ENCODE measurements at places on chromosomes 7 and 10.

DNA sequence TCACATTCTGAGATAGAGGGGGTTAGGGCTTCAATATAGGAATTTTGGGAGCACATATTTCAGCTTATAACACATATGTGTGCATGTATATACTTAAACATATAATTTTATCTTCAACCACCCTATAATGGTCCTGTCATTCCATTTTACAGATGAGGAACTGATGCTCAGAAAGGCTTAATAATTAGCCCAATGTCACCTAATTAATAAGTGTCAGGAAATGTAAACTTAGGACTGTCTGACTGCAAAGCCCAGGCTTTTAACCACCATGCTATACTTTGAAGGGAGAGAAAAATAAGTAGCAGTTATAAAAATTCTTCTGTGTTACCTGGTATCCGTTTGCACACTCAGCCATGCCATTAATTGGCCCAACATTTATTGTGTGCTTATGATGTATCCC, 172.6 kb downstream of the SKIDA1 start:
- DNase-seq: no peak

DNA sequence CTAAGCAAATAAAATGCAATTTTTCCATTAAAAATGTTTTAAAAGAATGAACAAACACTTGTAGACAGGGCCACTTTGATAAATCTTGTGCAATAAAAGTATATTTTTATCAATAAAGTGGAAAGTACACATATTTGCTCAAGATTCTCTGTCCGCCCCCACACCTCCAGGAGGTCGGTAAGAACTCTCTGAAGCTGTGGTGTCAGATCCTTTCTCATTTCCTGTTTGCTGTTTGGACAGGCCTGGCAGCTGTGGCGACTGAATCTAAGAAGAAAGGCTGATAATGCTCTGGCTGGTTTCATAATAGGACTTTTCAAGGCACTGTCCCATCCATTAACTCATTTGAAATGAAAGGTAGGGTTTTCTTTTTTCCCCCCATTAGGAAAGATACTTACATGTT, 15.3 kb upstream of the ASB4 start:
- peak; percentile 32 for DNase-seq

- no peak for DNase-seq
These were observed 73.5 kb upstream of the DLX6 start for GRCh38 chr7:96931891-96932290.

- DNase-seq: no peak
These were observed 95.6 kb downstream of the C10orf105 start for GRCh38 chr10:71623986-71624291.

- no peak for DNase-seq
These were observed 127.2 kb downstream of the LRRC4 start for GRCh38 chr7:127903892-127904669.

GRCh38 chr7:30514776-30515175, 10.1 kb upstream of the GGCT start:
- DNase-seq: no peak

- no peak for DNase-seq
These were observed 15.0 kb upstream of the TFEC start for GRCh38 chr7:116045532-116045931.

All from retina (tissue), 1 donor.